DMS79 (cell line): ENCODE measurements at places on chromosomes 2 and 18.

DNA sequence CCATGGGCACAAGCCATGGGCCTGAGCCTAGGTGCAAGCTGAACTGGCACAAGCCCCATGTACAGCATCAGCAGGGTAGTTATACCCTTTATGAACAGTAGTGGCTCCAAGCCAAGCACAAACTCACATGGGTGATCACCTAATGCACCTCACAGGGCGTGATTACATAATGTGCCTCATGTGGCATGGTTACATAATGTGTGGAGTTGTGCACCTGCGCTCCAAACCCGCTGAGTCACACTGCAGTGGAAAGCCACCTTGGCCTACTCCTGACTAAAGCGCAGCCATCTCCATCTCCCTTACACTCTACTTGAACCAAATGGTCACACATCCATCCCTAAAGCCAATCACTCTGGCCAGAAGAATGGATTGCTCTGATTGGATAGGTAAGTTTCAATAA, 279.7 kb downstream of the MBD2 start:
- no peak for DNase-seq

DNA sequence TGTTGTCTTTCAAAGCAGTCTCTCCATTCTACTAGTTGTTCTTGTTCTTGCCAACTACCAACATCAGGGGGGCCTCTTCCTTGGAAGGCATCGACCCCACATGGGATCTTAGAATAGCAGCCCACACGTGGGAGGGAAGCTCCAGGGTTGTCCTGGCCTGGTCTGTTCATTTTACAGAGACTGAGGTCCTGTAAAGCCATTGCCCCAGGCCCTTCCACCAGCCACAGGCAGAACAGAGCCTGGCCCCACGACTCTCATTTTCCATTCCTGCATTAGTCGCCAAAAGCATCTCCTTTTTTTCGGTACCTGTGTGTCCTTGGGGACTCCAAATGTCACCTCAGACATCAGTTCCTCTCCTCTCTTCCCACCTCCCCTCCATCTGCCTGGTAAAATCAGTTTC, 28.0 kb downstream of the CNGA3 start:
- DNase-seq = no peak

GRCh38 chr18:34370704-34371395, 146.1 kb upstream of the NOL4 start:
- no peak for DNase-seq

DNA sequence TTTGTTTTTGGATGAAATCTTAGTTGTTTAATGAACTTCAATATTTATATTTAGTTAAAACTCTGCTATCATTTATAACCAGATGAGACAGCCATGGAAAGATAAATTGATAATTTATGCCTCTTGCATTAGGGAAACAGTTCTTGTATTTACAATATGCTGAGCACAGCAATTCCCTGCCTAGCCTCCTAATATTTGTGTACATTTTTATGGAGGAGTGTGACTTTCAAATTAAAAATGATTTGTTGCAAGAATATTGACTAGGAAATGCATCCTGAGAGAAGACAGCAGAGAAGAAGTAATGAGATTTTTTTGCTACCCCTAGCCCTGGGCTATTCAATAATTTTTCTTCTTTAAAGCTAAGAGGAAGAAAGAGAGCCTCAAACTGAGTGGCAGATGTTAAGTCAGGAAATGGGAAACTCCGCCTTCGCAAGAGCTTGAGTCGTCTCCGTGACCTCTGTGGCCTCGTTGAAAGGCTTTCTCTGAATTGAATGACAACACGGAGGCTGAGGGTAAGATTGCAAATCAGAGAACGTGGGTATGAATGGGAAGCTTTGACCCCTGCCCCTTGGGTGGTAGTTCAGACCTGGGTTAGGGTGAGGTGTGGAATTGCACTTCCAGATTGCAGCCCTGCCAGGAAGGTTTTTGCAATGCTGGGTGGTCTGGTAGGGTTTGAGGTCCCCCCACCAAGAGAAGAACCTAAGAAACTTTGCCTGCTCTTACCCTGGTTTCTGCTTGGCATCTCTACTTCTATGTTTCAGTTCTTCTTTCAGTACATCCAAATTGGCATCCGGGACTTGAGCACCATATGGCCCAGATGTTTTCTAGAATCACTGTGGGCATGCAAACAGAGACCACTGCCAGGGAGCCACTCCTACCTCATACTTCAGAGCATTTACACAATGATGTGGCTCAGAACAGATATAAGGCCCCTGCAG, 210.3 kb upstream of the RBMS1 start:
- DNase-seq = no peak
